Hindlimb muscle (tissue), 1 donor: ENCODE measurements at places on chromosomes 12 and 14.
A peak's percentile ranks its signal among the peaks of the same experiment; 100 is the strongest.

- no peak for DNase-seq
Measured at GRCh38 chr14:73375861-73376260, 82.5 kb downstream of the NUMB start.

DNA sequence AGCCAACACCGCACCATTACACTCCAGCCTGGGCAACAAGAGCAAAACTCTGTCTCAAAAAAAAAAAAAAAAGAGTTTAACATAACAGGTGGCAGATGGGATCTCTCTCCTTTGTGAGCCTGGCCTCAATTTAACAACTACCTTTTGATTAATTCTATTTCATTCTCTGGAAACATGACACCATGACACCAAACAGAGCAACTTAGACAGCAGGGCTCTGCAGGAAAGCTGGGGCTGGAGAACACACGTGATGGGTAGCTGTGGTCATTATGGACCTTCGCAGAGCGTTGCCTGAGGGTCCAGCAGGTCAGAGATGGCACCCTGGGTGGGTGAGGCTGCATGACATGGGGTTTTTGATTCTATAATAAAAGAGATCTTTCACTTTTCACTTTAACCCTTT, 1.7 kb upstream of the DGLUCY start:
- no peak for DNase-seq

- no peak for DNase-seq
Measured at GRCh38 chr14:50773632-50774541, 57.1 kb downstream of the NIN start.

GRCh38 chr12:71090971-71091370, 66.8 kb downstream of the TSPAN8 start:
- DNase-seq: no peak

GRCh38 chr14:57816568-57817284, 49.2 kb downstream of the SLC35F4 start:
- DNase-seq: no peak

GRCh38 chr12:15787778-15788177, 1.4 kb downstream of the EPS8 start:
- DNase-seq: no peak

DNA sequence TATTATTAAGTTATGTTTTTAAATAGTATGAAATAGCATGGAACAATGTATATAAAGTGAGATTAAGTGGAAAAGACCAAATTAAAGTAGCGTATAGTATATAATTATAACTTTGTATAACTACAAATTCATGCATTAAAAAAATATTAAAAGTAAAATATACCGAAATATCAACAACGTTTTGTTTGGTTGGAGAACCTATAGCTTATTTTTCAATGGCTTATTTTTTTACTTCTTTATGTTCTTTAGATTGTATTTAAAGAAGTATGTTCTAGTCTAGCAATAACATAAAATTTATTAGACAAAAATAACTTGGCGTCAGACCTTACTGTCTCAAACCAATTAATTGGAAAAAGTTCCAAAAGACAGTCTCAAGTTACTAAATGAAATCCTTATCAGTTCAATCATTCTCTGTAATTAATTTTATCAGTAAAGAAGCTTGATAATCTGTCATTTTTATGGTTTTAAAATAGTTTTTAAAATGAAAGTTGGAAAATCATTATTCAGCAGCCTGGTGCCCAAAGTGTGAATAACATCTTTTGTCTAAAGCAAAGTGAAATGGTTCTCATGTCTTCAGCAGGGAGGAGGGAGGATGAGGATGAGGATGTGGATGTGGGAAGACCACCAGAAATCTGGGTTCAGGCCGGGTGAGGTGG, 46.7 kb downstream of the IRAK3 start:
- peak; percentile 13 for DNase-seq
